ENCODE measurements at places on chromosomes 12 and 14.

GRCh38 chr14:93535537-93535936 is 104.8 kb downstream of the UNC79 start:
- H3K36me3 ChIP-seq, result peaks cover 7% of the 10 kb centered on the region
- H3K27me3 ChIP-seq, result no peaks in the 10 kb centered on the region
- H3K27ac ChIP-seq, result no peak overlapping the region
- H3K4me3 ChIP-seq, result no peak overlapping the region
- DNase-seq, result no peak

DNA sequence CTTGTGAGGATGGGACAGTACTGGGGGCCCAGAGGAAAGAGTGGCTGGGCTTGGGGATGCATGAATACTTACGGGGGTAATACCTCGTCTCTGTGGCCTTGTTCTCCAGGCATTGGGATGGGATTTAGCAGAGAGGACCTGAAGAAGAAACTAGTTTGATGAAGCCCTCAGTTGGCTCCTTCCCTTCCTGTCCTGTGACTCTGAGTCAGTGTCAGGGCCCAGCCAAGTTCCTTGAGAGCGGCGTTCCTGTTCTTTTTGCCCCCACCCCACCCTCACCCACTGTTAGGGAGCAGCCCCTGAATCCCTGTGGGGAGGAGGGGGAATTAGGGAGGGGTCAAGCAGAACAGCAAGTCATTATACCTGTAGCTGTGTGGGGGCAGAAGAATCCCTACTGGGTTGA is 5.2 kb upstream of the LRP1-AS start:
- peaks cover 53% of the 10 kb centered on the region for H3K4me1 ChIP-seq
- H3K27me3 ChIP-seq, result no peaks in the 10 kb centered on the region
- peak overlapping the region; percentile 82 for H3K27ac ChIP-seq

DNA sequence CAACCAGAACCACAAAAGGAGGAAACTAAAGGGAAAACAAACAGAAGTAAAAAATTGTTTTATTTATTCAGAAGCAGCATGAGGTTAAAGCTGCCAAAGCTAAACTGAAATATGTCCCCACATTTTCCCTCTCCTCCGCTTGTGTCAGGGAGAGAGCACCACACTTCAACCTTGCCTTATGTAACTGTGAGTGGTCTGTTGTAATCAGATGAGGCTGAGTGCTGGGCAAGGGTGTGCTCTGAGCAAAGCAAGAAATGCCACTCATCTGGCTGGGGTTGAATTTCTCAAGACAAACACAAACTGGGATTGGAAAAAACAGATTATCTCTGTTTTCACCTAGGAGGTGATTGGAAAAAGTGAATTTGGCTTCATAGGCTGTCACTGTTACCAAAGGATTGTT is 12.2 kb downstream of the CAPZA3 start:
- H3K27me3 ChIP-seq, result no peaks in the 10 kb centered on the region
- no peak overlapping the region for H3K27ac ChIP-seq
- H3K4me3 ChIP-seq, result no peak overlapping the region
- peaks cover 4% of the 10 kb centered on the region for H3K4me1 ChIP-seq
- H3K36me3 ChIP-seq, result no peaks in the 10 kb centered on the region

DNA sequence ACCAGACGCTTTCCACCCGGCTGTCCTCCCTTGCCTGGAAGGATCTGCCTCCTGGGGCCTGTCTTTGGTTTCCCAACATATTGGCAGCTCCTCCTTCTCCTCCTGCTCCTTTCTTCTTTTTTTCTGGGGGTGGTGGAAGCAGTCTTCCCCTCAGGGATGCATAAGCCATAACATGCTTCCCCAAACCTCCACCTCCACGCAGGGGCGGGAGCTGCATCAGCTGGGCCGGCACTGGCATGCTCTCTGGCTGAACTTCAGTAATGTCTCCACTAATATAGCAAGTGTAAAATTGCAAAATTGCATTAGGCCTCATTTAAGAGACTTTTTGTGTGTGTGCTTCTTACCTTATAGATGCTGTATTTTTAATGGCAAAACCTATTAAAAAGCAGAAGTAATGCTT is 58.6 kb downstream of the GLT1D1 start:
- no peaks in the 10 kb centered on the region for H3K27me3 ChIP-seq
- no peak for DNase-seq
- H3K36me3 ChIP-seq, result no peaks in the 10 kb centered on the region
- no peaks in the 10 kb centered on the region for H3K4me1 ChIP-seq

DNA sequence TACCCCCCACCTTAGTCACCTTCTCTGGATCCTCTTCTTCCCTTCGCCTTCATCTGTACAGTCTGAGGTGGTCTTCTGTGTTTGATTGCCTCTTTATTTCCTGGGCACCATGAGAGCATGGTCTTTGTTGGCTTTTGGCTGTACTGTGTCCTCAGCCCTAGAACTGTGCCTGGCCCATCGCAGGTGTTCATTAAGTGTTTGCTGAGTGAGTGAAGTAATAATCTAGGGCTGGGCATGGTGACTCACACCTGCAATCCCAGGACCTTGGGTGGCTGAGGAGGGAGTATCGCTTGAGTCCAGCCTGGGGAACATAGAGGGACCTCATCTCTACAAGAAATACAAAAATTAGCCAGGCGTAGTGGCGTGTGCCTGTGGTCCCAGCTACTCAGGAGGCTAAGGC is 13.9 kb downstream of the ALDH2 start:
- no peaks in the 10 kb centered on the region for H3K27me3 ChIP-seq
- peaks cover 60% of the 10 kb centered on the region for H3K36me3 ChIP-seq
- no peak overlapping the region for H3K4me3 ChIP-seq

- no peaks in the 10 kb centered on the region for H3K27me3 ChIP-seq
- H3K27ac ChIP-seq, result no peak overlapping the region
- DNase-seq, result peak; percentile 6
- H3K4me1 ChIP-seq, result no peaks in the 10 kb centered on the region
- no peak overlapping the region for H3K4me3 ChIP-seq
Observed at GRCh38 chr12:30278401-30278800, 417.3 kb downstream of the IPO8 start.

- H3K27ac ChIP-seq, result no peak overlapping the region
- H3K36me3 ChIP-seq, result no peaks in the 10 kb centered on the region
- H3K27me3 ChIP-seq, result no peaks in the 10 kb centered on the region
- no peak for DNase-seq
- no peak overlapping the region for H3K4me3 ChIP-seq
- no peaks in the 10 kb centered on the region for H3K4me1 ChIP-seq
Observed at GRCh38 chr12:68776976-68777610, 30.9 kb upstream of the MDM2 start.

DNA sequence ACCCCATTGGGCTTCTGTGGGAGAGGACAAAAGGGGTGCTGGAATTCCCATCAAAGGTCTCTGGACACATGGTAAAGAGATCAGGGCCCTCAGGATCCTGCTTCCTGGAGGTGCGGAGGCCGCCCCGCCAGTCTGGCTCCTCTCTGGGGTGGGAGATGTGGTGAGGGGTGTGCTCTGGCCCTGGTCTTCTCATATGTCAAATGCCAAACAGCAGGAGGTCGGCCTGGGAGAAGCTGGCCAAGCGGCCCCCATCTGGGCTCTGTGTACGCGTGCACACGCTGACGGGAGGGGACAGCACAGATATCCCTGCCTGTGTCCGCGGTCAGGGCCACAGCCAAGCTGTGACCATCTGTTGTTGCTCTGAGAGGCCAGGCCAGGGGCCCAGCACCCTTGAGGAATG is 14.1 kb downstream of the FIGNL2 start:
- no peak overlapping the region for H3K27ac ChIP-seq
- no peaks in the 10 kb centered on the region for H3K27me3 ChIP-seq
- peaks cover 33% of the 10 kb centered on the region for H3K4me1 ChIP-seq
- peaks cover 3% of the 10 kb centered on the region for H3K36me3 ChIP-seq

DNA sequence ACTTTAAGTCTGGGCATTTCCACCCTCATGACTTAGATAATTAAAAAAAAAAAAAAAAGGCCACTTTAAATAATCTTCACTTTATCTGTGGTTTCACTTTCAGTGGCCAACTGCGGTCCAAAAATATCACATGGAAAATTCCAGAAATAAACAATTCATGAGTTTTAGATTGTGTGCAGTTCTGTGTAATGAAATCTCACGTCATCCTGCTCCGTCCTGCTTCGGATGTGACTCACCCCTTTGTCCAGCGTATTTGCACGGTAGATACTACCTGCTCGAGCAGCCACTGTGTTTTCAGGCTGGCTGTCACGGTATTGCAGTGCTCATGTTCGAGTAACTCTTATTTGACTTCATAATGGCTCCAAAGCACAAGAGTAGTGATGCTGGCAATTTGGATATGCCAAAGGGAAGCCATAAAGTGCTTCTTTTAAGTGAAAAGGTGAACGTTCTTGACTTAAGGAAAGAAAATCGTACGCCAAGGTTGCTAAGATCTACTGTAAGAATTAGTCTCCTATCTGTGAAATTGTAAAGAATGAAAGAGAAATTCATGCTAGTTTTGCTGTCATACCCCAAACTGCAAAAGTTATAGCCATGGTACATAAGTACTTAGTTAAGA is 2.4 kb downstream of the E2F7 start:
- DNase-seq, result no peak
- H3K27me3 ChIP-seq, result peaks cover 10% of the 10 kb centered on the region
- peaks cover 9% of the 10 kb centered on the region for H3K4me1 ChIP-seq

DNA sequence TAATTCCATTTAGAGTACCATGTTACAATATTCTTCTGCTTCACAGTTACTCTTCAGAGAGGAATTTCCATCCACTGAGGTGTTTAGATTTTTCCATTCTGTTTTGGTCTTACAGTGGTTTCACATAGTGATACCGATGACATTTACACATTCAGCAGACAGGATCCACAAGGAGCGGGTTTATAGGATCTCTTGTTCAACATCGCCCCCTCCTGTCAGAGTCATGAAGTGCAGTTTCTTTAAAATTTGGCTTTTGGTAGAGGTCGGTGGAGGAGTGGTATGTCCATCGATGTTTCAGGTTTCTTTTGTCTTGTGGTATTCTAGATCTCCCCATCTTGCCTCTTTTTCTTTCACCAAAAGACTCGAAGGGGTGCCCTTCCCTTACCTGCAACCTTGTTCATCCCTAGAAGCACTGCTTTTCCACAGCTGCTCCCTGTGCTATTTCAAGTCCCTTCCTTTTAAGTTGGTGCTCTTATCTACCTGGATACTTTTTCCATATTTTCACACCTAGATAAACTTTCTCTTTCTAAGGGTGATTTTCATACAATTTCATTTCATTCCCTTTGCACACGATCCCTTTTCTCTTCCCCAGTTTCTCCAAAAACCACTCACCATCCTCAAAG is 181.3 kb downstream of the ITPR2 start:
- H3K4me1 ChIP-seq, result no peaks in the 10 kb centered on the region
- DNase-seq, result peak; percentile 91
- H3K4me3 ChIP-seq, result no peak overlapping the region
- H3K27ac ChIP-seq, result no peak overlapping the region

DNA sequence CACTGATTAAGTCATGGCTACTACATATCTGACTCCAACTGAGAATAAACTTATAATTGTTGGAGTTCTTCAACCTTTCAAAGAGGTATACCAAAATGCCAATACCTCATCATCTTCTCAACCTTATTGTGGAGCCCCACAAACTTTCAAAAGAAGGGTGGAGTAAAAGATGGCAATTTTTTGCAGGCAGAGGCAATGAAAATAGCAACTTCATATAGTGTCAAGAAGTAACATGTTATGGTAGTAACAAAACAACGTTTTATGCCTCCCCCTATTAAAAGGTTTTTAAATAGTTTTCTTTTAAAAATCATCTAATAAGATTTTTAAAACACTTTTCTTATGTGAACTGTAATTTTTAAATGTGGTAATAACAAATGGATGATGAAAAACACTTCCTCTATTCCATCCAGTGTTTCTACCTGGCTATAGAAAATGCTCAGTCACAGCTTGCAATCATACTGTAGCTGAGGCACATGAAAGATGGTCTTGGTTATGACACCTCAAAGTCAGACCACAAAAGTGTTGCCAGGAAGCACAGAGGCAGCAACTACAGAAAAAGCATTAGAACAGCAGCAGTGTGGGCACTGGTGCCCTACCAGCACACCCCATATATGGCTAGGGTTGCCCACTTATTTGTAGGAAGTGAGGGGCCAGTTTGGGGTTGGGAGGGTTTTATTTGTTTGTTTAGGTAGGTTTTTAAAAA is 7.0 kb downstream of the PPP1R12A start:
- H3K4me3 ChIP-seq, result no peak overlapping the region
- no peaks in the 10 kb centered on the region for H3K4me1 ChIP-seq
- DNase-seq, result no peak

DNA sequence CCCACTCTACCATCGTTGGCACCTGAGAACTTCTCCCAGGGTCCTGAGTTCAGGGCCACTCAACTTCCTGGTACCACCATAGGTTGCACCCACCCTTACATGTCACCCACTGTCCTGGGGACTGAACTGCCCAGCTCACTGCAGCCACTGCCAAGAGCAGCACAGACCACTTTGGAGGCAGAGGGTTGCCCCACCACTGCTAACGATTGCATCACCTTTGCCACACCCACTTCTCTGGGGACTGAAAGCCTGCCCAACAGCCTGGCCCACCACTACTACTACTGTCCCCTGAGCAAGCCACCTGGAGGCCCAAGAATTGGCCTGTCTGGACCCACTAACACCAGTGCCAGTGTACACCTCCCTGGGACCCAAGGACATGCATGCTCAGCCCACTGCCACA is 27.6 kb downstream of the CACNA2D4 start:
- H3K36me3 ChIP-seq, result no peaks in the 10 kb centered on the region
- DNase-seq, result no peak
- H3K27me3 ChIP-seq, result no peaks in the 10 kb centered on the region
- H3K4me3 ChIP-seq, result no peak overlapping the region
- H3K27ac ChIP-seq, result no peak overlapping the region
- no peaks in the 10 kb centered on the region for H3K4me1 ChIP-seq

- H3K36me3 ChIP-seq, result no peaks in the 10 kb centered on the region
- no peak for DNase-seq
- peak overlapping the region; percentile 57 for H3K27ac ChIP-seq
- H3K4me3 ChIP-seq, result no peak overlapping the region
Observed at GRCh38 chr14:61111209-61111665, 130.2 kb downstream of the SLC38A6 start.

DNA sequence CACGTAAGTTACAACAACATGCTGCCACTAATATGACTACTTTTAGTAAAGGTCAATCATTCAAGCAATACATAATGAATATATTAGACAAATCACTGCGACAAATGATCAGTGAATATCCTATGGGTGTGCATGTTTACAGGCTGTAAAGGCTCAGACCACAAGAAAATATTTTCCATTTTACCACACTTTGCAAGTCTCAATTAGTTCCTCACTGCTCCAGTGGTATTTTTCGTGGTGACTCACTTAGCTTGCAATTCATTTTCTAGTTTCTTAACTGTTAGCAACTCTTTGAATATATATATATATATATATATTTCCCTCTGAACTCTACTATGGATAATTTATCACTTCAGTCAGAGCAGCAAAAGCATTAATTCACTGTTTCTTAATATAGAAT is 96.9 kb downstream of the EML5 start:
- no peaks in the 10 kb centered on the region for H3K4me1 ChIP-seq
- no peak overlapping the region for H3K4me3 ChIP-seq
- H3K36me3 ChIP-seq, result no peaks in the 10 kb centered on the region
- H3K27me3 ChIP-seq, result no peaks in the 10 kb centered on the region
- no peak for DNase-seq
- no peak overlapping the region for H3K27ac ChIP-seq

- H3K27ac ChIP-seq, result no peak overlapping the region
- DNase-seq, result peak; percentile 38
- H3K27me3 ChIP-seq, result no peaks in the 10 kb centered on the region
- no peaks in the 10 kb centered on the region for H3K4me1 ChIP-seq
Observed at GRCh38 chr12:67364228-67364627, 95.1 kb downstream of the CAND1 start.

All from spinal cord (tissue), 10 donors.